ENCODE measurements at places on chromosomes 5 and 9. TPM values are rescaled to one million over a fixed set of nuclear protein-coding genes. Genes with fewer than 3 reads are reported as not detected.

Gene C5orf34
- total RNA-seq = 4.2 TPM

Gene CHSY3
- 43.7 TPM for total RNA-seq

Gene FUBP3
- 31.8 TPM for total RNA-seq

Gene CDKN2A
- 27.9 TPM for total RNA-seq

Gene PDE6A
- total RNA-seq = not detected

Gene CDX1
- not detected for total RNA-seq

Gene TAF1L
- not detected for total RNA-seq

Gene RNF14
- 103 TPM for total RNA-seq

Gene ADAMTS19
- total RNA-seq = 1.4 TPM

Gene CENPK
- total RNA-seq = 1.8 TPM

Gene TARS1
- total RNA-seq = 307 TPM

Gene TAS2R1
- not detected for total RNA-seq

Gene PCDHA12
- 0.18 TPM for total RNA-seq

Gene ANKRD34B
- not detected for total RNA-seq

Gene GGTA1
- total RNA-seq = not detected

Gene FGFR4
- total RNA-seq = 0.59 TPM

Gene PCDHAC2
- 0.30 TPM for total RNA-seq

Gene PITX1
- 29.7 TPM for total RNA-seq

Gene LRRC70
- total RNA-seq = 1.2 TPM

Gene DAPK1
- total RNA-seq = 12.5 TPM

Gene SH3RF2
- total RNA-seq = 7.7 TPM

Gene TSSK1B
- total RNA-seq = 0.30 TPM

Gene SLC4A9
- not detected for total RNA-seq

Gene GABRA6
- total RNA-seq = not detected

Gene TEX48
- total RNA-seq = not detected

Gene PRLR
- 0.89 TPM for total RNA-seq

Gene FNBP1
- 41.1 TPM for total RNA-seq

Gene ZBED3
- 1.3 TPM for total RNA-seq

Gene SHOC1
- 0.09 TPM for total RNA-seq

Gene NTRK2
- under 0.01 TPM for total RNA-seq

Gene ENG
- total RNA-seq = 31.6 TPM

Gene CDH12
- not detected for total RNA-seq

Gene DMRT3
- not detected for total RNA-seq

Gene NADK2
- 37.4 TPM for total RNA-seq

Gene NME5
- 2.0 TPM for total RNA-seq

Gene PLAC8L1
- 0.59 TPM for total RNA-seq

Gene PCDHA2
- 0.05 TPM for total RNA-seq

Gene UAP1L1
- 21.5 TPM for total RNA-seq

Gene ARSI
- total RNA-seq = 118 TPM

Gene ESM1
- 106 TPM for total RNA-seq

Gene TSPAN17
- 33.3 TPM for total RNA-seq

Gene SPATA31D4
- not detected for total RNA-seq

Gene N4BP3
- total RNA-seq = under 0.01 TPM

Gene STK32A
- total RNA-seq = 3.0 TPM

Gene CCNI2
- total RNA-seq = not detected
